Naive thymus-derived CD8-positive, alpha-beta T cell (primary cell): ENCODE measurements at places on chromosomes 2 and 18. TPM values are rescaled to one million over a fixed set of nuclear protein-coding genes. Genes with fewer than 3 reads are reported as not detected.

IFIH1 gene
- polyA plus RNA-seq, result 10.6 TPM

CBLN2 gene
- not detected for polyA plus RNA-seq

PREB gene
- polyA plus RNA-seq, result 51.1 TPM

PROKR1 gene
- not detected for polyA plus RNA-seq

MAPRE3 gene
- polyA plus RNA-seq, result 1.5 TPM

LBX2 gene
- polyA plus RNA-seq, result not detected

CRYGC gene
- not detected for polyA plus RNA-seq

BCL2 gene
- polyA plus RNA-seq, result 31.3 TPM

ANKAR gene
- polyA plus RNA-seq, result 5.0 TPM

SCYGR4 gene
- polyA plus RNA-seq, result not detected

AQP12A gene
- not detected for polyA plus RNA-seq

RPRM gene
- 0.43 TPM for polyA plus RNA-seq

GPR35 gene
- 1.3 TPM for polyA plus RNA-seq

AKAIN1 gene
- not detected for polyA plus RNA-seq

RNF125 gene
- polyA plus RNA-seq, result 60.9 TPM

EVX2 gene
- polyA plus RNA-seq, result not detected

CCDC74B gene
- not detected for polyA plus RNA-seq

METAP1D gene
- polyA plus RNA-seq, result 5.1 TPM

RTP5 gene
- not detected for polyA plus RNA-seq

VAMP8 gene
- polyA plus RNA-seq, result 373 TPM

CDCA7 gene
- 0.70 TPM for polyA plus RNA-seq

ADD2 gene
- polyA plus RNA-seq, result 1.8 TPM

EFR3B gene
- 0.06 TPM for polyA plus RNA-seq
